Right ventricle myocardium inferior (tissue), 1 donor: ENCODE measurements at places on chromosomes 5 and 9.

GRCh38 chr5:53733853-53734252 is 173.4 kb downstream of the NDUFS4 start:
- no peak for DNase-seq

GRCh38 chr5:41966401-41967105 is 41.5 kb downstream of the FBXO4 start:
- no peak for DNase-seq

- DNase-seq: no peak
These were observed 145.6 kb upstream of the TNC start for GRCh38 chr9:115263371-115264075.

DNA sequence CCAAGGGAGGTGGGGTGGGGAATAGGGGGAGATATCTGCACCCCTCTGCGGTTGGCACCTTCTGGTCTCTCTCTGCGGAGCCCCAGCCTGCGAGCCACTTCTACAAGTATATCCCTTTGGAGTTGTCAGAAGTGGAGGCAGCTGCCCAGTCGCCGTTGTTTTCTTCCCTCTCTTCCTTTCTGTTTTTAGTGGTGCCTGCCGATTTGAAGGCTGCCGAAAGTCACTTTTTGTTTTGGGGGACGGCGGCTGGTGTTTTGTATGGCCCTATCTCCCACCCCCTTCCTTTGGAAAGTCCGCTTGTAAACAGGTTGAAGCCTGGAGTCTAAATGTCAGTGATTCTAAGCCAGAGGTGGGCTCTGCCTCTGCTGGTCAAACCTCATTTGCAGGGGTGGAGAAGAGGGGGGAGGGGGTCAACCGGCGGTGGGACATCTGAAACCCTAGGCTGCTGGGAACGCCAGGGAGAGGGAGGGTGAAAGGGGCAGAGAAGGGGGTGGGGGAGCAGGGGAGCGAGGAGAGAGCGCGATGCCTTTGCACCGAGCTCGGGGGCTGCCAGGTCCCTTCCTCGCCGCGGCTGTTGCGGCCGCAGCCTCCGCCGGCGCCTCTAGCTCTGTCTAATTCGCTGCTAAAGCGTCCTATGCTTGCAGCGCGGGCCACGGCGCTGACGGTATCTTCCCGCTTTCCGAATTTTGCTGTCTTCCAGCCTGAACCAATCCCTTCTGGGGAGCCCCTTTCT is at the start of gene FGF10:
Gene FGF10 (minus strand): TSS at position 331 of the 733 bp plus-strand sequence. CDS start 738 bp downstream, outside the sequence.
- peak; percentile 52 for DNase-seq

DNA sequence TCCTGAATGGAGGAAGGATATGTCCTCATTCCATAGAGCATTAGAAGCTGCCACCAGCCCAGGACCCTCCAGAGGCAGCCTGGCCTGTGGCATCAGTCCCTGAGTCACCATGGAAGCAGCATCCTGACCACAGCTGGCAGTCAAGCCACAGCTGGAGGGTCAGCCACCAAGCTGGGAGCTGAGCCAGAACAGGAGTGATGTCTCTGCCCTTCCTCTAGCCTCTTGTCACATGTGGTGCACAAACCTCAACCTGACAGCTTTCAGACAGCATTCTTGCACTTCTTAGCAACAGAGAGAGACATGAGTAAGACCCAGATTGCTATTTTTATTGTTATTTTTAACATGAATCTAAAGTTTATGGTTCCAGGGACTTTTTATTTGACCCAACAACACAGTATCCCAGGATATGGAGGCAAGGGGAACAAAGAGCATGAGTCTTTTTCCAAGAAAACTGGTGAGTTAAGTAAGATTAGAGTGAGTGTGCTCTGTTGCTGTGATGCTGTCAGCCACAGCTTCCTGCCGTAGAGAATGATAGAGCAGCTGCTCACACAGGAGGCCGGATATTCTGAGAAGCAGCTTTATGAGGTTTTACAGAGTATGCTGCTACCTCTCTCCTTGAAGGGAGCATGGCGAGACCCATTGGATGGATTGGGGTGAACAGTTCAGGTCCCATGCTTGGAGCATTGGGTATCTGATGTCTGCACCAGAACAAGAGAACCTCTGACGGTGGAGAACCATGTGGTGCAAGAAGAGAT is 13.0 kb upstream of the CYFIP2 start:
- no peak for DNase-seq

- DNase-seq: no peak
These were observed 73.3 kb upstream of the TBCA start for GRCh38 chr5:77849308-77849900.

DNA sequence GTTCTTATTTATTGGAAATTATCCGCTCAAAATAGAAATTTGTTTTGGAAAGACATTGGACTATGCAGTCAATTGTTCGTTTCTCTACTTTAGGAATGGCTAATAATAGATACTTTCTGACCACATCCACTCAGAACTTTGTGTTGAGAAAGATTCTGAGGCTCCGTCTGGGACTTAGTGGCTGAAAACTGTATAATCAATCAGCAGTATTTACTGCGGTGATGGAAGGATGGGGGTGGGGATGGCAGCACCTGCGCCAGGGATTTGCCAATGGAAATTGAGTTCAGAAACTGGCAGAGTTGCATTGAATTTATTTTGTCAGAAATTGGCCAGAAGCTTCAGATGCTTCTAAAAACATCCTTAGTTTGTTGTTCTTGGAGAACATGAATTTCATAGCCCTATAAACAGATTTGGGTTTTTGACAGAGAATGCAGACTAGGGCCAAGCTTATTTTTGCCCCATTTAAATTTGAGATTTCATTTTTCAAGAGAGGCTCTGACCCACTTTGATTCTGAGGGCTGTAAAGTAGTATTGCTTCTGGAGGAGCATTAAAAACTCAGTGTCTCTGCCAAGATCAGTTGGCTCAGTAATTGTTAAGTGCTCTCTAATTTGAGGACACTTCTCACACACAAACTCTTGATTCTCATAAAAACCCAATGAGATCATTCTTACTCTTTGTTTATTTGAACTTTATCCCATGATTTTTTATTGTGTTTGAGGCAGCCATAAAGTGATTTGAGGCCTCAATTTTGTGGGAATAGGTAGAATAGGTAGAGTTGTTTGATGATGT is 215.1 kb downstream of the CD180 start:
- no peak for DNase-seq

- no peak for DNase-seq
These were observed 32.6 kb upstream of the PLAC8L1 start for GRCh38 chr5:146137967-146138403.

DNA sequence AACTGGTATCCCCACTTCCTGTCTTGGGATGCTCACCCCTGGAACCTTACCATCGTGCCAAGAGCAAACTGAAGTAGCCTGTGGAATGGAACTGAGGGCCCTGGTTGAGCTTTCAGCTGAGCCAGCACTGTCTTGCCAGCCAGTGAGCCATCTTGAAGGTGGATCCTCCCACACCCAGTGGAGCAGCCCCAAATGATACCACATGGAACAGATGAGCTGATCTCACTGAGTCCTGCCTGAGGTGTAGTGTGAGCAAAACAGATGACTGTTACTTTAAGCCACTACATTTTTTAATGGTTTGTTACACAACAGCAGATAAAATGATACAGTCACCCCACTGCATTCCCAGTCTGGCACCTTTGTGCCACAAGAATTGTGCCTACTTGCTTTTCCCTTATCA is 2.2 kb upstream of the PCYOX1L start:
- no peak for DNase-seq

- no peak for DNase-seq
These were observed 291.1 kb downstream of the CCDC171 start for GRCh38 chr9:15843931-15844330.

- no peak for DNase-seq
These were observed 119.8 kb upstream of the NEK6 start for GRCh38 chr9:124137944-124138335.

DNA sequence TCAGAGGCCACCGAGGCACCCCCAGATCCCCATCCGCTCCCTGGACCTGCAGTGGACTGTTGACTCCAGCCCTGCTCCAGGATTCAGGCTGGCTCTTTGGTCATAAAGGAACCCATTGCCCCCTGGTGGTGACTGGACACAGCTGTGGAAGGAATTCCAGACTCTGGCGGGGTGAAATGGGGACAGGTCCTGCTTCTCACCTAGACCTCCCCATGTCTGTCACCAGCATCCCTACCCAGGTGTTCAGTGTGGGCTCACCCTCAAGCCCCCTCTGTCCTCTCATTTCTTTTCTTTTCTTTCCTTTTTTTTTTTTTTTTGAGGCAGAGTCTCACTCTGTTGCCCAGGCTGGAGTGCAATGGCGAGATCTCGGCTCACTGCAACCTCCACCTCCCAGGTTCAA is 25.5 kb upstream of the STXBP1 start:
- DNase-seq: peak; percentile 84

DNA sequence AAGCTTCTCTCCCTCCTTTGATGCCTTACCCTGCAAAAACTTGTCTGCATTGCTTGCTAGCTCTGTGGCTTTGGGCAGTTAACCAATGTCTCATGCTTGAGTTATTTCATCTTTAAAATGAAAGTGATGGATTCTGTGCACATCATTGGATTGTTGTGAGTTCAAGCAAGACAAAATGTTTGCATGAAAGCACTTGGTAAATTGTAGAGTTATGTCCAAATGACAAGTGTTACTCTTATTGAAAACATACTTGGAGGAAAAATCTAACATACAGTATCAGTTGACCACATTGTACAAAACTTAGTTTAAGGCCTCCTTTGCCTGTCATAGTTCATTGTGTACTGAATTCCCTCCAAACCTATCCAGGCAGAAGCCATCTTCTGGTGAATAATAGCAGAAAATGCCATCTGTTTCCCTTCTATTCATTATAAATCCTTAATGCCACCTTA is 30.0 kb downstream of the TGFBR1 start:
- no peak for DNase-seq

GRCh38 chr5:142426129-142427014 is 101.6 kb upstream of the SPRY4 start:
- DNase-seq: peak; percentile 83

- no peak for DNase-seq
These were observed 13.2 kb downstream of the TUT7 start for GRCh38 chr9:86341007-86341491.

DNA sequence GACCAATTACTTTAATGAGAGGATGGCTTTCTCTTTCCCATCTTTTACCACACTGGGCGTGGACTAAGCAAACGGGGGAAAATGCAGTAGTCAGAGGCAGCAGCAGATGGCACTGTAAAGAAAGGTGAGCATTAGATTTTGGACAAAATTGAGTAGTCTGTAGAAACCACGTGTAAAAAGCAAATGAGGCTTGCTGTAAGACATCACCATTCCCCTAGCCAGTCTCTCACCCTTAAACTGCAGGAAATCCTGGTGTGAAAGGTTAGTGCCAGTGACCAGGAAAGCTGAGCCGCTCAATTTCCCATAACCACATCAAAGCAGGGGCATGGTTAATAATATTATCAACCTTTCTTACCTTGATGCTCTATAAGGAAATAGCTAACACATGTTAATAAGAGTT is 31.8 kb downstream of the SPATA31C2 start:
- DNase-seq: no peak

GRCh38 chr9:127186806-127187205 is 64.4 kb upstream of the ANGPTL2 start:
- no peak for DNase-seq

DNA sequence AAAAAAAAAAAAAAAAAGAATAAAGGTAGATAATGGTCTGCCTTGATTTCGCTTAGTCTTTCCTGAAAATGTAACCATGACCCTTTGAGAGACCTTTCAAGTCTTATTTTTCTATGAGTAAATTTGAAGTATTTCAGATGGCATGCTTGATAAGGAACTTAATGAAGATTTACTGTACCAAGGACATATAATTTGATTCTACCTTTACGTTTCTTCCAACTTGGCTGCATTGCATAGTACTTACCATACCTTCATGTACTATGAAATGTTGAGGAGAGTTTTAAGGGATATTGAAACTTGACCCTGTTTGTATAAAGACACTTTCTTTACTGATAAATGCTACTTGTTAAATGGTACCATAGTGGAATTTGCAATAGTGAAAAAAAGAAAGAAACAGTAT is 35.0 kb upstream of the SNX24 start:
- DNase-seq: no peak

DNA sequence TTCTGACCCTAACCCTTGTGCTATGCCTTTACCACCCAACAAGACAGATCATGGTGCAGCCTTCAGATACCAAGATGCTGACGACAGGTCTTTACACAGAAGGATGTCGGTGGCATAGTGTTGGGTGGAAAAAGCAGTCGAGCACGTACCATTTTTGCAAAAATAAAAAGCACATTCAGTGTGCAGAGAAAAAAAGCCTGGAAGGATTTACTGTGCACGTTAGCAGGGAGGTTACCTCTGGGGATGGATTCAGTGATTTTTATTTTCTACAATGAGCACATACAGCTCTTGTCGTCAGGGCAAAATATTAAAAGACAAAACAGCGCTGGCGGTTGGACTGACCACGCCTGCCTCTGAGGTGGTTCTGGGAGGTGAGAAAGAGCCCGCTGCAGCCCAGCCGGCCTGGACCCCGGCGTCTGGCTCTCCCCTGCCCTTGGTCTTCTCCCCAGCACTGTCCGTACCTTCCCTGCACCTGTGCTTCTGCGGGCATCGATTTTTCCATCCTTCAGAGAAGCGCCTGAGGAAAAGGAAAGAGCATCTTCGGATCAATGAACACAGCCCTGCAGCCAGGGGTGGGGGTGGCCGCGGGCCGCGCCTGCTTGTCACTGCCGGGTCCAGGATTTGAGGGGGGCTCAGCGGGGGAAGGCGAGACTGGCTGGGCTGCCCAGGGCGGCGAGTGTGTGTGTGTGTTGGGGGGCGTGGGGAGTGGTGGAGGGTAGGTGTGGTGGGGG is 200.0 kb upstream of the IER5L start:
- no peak for DNase-seq

DNA sequence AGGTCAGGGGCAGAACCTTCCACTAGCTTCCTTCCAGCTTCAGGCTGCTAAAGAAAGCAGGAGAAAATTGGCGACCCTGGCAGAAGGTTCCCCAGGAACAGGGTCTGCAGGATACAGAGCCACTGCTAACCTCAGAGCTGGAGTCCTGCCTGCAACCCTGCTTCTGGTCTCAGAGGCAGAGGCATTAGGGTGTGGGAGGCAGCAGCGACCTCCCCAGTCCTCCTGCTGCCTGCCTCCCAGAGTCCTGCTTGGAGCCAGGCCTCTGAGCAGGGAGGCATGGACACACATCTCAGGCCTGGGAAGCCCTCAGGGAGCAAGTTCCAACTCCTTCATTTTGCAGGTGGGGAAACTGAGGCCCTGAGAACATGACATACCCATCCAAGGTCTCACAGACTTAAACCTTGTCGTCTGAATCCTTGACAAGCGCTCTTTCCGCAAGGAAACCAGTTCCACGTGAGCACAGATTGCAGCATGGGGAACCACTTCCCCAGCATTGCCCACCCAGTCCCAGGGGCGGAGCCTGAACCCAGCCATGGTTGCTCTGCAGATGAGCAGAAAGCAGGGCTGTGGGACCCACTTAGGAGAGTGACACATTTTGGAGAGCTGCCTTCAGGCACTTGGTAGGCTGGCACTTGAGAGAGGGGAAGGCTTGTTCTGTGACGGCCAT is 28.2 kb upstream of the HAND1 start:
- DNase-seq: no peak

GRCh38 chr9:7234144-7234543 is 476.4 kb downstream of the KDM4C start:
- DNase-seq: no peak

GRCh38 chr9:19918630-19919029 is 129.8 kb upstream of the SLC24A2 start:
- DNase-seq: no peak
